NCI-H510A treated with DMSO at 0.1 percent for 48 hours (cell line): ENCODE measurements at places on chromosomes 3 and 15.

DNA sequence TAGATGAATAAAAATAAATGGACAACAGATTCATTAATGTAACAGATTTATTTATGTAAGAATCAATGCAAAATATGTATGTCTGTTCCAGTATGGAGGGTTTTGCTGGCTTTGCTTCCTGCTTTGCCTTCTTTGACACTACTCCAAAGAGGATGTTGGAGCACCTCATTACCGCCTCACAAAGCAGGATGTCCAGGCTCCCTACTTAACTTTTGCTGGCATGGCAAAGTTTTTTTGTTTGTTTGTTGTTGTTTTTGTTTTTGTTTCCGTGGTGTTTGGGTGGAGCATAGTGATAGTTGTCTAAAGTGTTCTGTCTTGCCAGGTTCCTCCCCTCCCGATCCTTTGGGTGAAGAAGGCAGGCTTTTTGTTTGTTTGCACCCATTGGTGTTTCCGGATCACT is 38.7 kb downstream of the DIPK2A start:
- DNase-seq, result no peak

DNA sequence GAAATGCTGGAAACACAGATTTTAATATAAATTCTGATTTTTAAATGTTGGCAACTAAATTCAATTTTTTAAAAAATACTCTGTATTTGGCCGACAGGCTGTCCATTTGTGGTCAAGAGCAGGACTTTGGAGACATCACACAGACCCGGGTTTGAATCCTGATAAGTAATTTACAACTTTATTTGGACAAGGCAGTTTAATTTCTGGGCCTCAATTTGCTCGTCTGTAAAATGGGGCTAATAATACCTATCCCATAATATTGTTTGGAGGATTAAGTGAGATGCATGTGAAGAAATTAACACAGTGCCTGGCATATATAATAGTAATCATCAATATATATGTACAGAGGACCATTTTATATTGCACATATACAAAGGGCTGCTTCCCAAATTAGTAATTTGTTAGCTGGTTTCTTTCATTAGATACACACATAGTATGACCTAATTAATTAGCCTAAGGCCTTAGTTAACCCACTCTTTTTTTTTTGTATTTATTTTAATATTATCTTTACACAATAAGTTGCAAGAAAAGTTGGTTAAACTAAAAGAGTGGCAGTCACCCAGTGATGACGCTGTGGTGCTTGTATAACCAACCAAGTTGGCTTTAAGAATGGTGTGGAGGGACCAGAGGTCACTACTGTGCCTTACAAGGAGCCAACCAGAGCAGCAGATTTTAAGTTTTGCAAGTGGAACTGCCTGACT is 665 bp downstream of the PIGB start:
- no peak for DNase-seq

DNA sequence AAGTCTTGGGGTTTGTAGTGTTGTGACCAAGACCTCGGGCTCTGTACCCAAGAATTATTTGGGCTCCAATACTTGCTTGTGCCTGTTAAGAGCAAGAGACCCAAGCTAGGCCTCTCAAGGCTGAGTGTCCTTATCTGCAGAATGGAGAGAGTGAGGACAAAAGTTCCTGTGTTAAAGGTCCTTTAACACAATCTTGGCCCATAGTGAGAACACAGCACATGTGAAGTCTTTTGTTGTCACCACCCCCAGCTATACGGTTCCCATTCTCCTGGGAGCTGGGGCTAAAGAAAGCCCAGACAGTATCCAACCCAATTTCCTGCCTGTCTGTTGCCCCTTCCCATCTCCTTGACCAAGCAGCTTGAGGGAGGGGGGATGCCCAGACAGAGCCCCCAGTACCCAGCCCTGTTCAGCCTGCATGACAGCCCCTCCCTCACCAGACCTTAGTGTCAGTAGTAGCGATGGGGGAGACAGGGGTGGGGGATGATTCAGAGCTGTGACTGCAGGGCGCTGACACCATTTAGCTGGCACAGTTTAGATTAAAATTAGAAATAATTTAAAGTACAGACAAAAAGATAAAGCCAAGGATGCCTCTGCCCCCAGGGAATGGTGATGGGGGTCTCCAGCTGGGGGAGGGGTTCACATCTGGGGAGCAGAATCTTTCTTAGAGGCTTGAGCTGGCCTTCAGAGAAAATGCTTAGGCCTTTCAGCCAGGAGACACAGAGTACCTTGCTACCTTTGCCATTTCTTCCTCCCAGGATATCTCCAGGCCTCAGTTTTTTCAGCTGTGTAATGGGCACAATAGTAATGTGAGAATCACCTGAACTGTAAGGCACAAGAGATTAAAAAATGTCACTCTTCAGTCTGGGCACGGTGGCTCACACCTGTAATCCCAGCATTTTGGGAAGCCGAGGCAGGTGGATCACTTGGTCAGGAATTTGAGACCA is 2.7 kb downstream of the PRKCD start:
- no peak for DNase-seq

- DNase-seq, result no peak
Measured at GRCh38 chr3:4313606-4314293, 10.6 kb downstream of the SETMAR start.

DNA sequence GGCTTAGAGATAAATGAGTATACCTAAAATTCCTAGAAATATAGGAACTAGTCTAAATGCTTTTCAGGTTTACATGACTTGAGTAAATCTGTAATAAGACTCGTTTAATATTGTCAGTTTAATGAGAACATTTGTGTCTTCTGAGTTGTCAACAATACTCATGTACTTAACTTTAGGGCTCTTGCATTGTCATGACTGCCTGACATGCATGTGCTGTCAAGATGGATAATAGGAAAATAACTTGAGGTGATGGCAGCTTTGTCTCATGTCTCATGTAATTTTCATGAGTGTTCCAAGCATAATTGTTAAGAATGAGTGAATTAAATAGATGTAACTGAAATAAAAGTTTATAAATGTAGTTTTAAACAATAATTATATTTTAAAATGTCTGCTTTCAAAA is 45.1 kb upstream of the EIF1B start:
- DNase-seq, result no peak

GRCh38 chr15:68415501-68416157 is 16.3 kb downstream of the ITGA11 start:
- DNase-seq, result no peak

GRCh38 chr15:53627279-53627678 is 132.2 kb downstream of the WDR72 start:
- DNase-seq, result no peak
